ENCODE measurements at places on chromosomes 2 and 18.

- DNase-seq: no peak
Observed at GRCh38 chr2:229571243-229571642, 143.1 kb downstream of the DNER start.

GRCh38 chr2:201432621-201433393, 18.5 kb downstream of the TRAK2 start:
- DNase-seq: peak; percentile 31

DNA sequence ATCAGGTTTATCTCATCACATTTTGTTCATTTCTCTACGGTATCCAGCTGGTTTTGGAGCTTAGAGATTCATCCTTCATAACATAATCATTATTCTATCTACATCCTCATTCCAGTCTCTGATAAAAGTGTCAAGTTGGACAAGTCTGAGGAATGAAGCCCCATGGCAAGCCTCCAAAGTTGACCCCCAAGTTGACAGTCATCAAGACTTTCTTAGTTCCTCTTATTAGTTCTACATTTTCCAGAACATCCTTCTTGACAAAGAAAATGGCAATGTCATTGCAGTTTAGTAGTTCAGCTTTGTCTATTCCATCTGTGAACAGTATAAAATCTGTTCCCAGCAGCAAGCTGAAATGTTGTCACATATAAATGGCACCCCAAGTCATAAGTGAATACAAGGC, 4.5 kb upstream of the TMSB10 start:
- DNase-seq: no peak

DNA sequence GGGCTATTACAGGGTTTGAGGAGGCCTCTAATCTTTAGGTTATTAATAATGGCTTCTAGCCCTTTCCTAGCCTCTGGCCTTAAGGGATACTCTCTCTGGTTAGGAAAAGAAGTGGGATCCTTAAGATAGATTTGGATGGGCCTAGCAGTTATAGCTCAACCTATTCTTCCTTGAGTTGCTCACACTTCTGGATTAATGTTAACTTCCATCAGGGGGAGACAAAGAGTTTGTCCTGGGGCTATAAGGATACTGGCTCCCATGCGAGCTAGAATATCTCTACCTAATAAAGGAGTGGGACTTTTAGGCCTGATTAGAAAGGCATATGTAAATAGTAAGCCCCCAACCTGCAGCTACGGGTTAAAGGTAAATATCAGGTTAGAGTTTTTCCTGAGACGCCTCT, 14.3 kb upstream of the PTH2R start:
- DNase-seq: no peak

DNA sequence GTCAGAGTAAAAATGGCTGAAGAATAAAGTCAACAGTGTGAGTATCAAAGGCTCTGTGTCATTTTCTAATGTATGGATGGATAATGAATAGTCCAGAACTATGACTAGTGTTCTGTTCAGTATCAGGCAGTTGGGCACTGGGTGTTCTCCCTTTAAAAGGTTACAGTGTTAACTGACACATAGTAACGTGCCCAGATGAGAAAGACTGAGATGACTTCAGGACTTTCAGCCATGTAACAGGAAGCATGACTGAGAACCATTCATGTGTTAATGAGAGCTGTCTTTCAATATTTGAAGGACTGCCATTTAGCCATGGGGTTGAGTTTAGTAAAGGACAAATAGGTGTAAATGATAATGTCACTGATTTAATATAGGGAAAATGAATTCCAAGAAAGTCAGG, 187.1 kb downstream of the GULP1 start:
- DNase-seq: no peak

DNA sequence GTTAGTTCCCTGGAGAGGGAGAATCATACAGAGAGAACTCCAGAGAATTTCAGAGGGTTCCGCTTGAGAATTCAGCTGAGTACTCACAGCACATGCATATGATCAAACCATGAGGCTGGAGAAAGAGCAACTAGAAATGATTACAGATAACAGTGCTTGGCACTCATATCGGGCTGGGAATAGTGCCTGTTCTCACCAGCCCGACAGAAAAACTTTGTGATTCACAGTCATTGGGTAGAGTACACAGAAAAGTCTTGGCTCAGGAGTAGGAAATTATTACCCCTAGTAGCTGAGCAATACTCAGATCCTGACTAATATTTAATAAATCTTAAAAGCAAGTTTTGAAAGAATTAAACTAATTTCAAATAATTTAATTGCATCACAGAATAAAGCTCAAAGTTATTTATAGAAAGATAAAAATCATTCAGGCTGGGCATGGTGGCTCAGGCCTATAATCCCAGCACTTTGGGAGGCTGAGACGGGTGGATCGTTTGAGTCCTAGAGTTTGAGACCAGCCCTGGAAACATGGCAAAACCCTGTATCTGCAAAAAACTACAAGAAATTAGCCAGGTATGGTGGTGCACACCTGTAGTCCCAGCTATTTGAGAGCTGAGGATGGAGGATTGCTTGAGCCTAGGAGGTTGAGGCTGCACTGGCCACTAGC, 6.8 kb downstream of the WDPCP start:
- peak; percentile 64 for DNase-seq

DNA sequence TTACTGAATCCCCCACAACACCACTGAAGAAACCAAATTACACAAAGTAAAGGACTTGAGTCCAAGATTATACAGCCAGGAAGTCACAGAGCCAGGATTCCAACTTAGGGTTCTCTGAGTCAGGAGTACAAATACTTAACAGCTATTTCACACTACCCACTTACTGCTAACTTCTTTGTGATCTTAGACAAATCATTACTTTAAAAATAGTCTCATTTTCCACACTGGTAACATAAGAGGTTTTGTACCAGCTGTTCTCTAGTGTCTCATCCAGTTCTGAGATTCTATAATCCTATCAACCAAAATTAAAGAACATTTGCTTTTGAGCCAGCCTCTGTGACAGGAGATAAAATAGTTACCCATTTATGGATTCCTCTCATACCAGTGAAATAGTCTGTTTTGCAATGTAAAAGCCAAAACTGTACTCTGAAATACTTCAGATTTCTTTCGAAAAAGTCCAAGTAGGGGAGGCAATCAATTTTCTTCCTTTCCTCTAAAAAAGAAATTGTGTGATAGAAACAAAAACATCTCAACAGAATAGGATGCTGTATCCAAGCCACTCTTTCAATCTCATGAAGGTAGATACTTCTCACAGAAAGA, 157.6 kb downstream of the LRATD1 start:
- DNase-seq: no peak

GRCh38 chr2:3450385-3451010, 68.8 kb downstream of the ADI1 start:
- peak; percentile 51 for DNase-seq

DNA sequence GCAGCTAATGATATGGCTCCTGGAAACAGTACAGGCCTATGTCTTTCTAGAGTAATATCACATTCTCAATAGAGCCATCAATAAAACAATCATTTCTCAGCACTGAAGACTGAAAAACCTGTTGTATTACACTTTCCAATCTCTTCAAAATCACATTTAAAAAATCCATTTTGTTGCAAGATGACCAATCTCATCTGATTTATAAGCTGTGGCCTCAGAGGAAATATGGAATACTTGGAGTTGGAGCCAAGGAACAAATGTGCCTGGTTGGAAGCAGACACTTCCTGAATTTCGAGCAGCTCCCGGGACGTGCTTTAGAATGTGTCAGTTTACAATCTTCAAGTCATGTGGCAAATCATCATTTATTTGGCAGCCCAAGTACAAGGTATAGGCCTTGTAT, 114.5 kb downstream of the ADCYAP1 start:
- DNase-seq: no peak

DNA sequence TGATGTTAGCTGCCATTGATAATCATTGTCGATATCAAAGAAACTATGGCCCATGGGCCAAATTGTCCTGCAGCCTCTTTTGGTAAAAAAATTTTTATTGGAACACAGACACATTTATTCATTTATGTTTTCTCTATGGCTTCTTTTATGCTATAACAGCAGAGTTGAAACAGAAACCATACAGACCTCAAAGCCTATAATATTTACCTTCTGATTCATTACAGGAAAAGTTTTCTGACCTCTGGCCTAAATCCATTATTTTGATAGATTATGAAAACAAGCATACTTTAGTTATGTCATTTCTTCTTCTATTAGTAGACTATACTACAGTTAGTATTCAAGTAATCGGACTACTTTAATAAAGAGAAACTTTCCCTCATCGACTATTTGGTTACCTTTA, 349.7 kb upstream of the GALNT5 start:
- DNase-seq: no peak

DNA sequence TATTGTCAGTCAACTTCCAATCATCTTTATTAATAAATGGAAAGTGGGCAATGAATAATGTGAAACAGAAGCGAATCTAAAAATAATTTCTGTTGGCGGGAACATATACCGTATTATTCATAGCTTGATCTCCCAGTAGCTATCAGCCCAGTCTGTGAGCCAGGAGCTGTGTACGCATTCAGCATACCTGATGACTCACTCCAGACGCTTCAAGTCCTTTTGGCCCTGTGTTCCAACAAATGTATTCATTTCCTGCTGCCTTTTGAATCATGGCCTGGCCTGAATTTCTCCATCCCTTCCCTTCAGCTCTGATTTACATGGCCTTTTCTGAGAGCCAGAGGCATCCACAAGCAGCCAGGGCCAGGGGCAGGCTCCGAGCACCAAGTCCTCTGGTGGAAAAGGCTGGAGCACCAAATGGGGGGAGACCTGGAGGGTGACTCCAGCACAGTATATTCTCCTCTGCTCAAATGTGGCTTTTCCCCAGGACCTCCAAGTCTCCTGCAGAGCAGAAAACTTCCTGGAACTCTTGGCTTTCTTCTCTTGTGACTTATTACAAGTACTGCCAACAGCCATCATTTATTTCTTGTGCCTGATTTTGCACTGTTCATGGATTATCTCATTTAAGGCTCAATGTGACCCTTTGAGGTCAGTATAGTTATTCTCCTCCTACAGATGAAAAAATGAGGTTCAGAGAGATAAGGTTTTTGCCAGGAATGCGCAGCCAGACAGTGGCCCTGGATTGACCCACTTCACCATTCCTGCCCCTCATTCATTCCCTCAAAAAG, 108.7 kb downstream of the EN1 start:
- no peak for DNase-seq

- no peak for DNase-seq
Observed at GRCh38 chr2:80969900-80970299, 665.3 kb upstream of the LRRTM1 start.

GRCh38 chr2:32330136-32330535, 26.7 kb upstream of the BIRC6 start:
- DNase-seq: no peak

GRCh38 chr2:26246818-26247217, 2.1 kb downstream of the HADHB start:
- peak; percentile 23 for DNase-seq

DNA sequence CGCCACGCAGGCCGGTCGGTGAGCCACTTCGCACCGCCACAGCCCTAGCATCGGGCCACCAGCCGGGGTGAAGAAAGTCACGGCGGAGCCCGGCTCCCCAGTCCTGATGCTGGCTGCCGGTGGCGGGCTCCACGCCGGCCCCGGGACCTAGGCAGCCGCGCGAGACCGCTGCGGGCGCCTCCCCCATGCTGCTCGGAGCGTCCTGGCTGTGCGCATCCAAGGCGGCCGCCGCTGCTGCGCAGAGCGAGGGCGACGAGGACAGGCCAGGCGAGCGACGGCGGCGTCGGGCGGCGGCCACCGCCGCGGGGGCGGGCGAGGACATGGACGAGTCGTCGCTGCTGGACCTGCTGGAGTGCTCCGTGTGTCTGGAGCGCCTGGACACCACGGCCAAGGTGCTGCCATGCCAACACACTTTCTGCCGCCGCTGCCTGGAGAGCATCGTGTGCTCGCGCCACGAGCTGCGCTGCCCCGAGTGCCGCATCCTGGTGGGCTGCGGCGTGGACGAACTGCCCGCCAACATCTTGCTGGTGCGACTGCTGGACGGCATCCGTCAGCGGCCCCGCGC, 433 bp downstream of the SH3RF3 start:
- no peak for DNase-seq

DNA sequence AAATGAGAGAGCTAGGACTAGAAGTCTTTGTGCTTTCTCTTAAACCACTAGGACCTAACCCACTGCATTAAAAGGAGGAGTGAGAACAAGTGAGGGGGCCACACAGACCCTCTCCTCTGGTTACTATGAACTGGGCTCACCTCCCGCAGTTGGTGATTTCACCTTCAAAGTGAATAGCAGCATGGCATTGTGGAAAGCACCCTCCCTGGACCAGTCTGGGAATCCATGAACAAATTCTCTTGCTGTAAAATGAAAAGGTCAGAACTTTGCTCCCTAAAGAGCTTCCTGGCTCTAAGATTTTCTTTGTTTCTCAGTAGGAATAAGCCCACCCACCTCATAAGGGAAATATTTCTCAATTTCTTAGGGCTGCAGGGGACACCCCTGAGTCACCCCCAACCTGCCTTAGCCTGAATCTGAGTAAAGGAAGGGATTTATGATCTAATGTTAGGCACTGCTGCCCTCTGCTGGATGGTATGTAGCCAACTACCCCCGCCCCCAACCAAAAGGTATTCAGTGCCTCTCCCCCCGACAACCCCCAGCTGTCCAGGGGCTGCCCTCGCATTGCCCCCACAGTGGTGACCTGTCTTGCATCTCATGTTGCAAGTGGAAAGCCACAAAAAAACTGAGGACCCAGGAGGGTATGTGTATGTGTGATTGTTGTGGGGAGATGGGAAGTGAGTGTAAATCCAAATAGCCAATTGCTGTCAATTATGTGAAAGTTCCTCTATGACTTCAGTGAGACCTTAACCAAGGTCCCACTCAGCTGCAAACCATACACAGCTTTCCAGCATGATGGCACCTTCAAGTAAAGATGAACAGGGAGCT, 230.9 kb upstream of the SLC14A2 start:
- peak; percentile 18 for DNase-seq

GRCh38 chr2:237739101-237739500, 59.5 kb upstream of the RBM44 start:
- DNase-seq: peak; percentile 73

DNA sequence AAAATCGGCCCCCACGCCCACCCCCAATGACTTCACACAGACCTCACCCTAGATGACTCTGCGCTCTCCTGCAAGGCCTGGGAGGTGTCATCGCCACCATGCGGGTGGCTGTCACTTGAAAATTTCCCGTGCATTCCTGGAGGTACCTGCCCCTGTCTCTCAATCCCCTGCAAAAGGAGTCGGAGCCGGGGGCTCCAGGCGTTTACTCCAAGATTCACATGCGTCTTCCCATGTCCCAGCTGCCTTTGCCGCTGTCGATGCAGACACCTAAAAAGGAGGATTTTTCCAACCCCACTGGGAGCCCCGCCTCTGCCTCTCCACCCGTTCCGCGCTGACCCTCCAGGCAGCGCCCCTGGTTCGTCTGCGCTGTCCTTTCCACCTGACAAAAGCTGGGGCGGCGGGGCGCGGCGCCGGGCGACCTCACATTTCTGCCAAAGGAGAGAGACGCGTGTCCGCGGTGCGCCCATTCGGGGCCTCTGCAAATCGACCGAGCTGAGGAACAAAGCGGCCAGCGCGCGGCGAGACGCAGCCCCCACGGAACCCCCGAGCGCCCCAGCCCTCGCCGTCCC, 667 bp downstream of the REEP1 start:
- DNase-seq: no peak

- DNase-seq: no peak
Observed at GRCh38 chr2:67255933-67256615, 141.1 kb upstream of the ETAA1 start.

GRCh38 chr2:204072443-204073324, 136.1 kb downstream of the ICOS start:
- no peak for DNase-seq

Measured in heart right ventricle (tissue), 16 donors.